ENCODE measurements at places on chromosomes 2 and 18. TPM values are rescaled to one million over a fixed set of nuclear protein-coding genes. Genes with fewer than 3 reads are reported as not detected.

CGREF1 gene
- total RNA-seq = 13.5 TPM

SP9 gene
- not detected for total RNA-seq

SLC4A5 gene
- total RNA-seq = 0.65 TPM

RPIA gene
- total RNA-seq = 8.6 TPM

UGT1A9 gene
- total RNA-seq = not detected

GREB1L gene
- 2.3 TPM for total RNA-seq

LRRTM4 gene
- total RNA-seq = not detected

AFF3 gene
- 113 TPM for total RNA-seq

ASXL3 gene
- total RNA-seq = 3.9 TPM

PSMA8 gene
- not detected for total RNA-seq
